Testis (tissue), 5 donors: ENCODE measurements at places on chromosomes 3 and 15. TPM values are rescaled to one million over a fixed set of nuclear protein-coding genes. Genes with fewer than 3 reads are reported as not detected.

Gene CLDN16
- 0.36 TPM for polyA plus RNA-seq

Gene SLC22A14
- polyA plus RNA-seq = 11.9 TPM

Gene GCHFR
- 7.4 TPM for polyA plus RNA-seq

- no peaks in the 10 kb centered on the region for H3K27me3 ChIP-seq
- no peaks in the 10 kb centered on the region for H3K36me3 ChIP-seq
- no peak overlapping the region for H3K27ac ChIP-seq
Measured at GRCh38 chr3:87997966-87998365, 60.8 kb downstream of the CGGBP1 start.

Gene ACVR2B
- 7.3 TPM for polyA plus RNA-seq

Gene LRRC15
- 0.75 TPM for polyA plus RNA-seq

DNA sequence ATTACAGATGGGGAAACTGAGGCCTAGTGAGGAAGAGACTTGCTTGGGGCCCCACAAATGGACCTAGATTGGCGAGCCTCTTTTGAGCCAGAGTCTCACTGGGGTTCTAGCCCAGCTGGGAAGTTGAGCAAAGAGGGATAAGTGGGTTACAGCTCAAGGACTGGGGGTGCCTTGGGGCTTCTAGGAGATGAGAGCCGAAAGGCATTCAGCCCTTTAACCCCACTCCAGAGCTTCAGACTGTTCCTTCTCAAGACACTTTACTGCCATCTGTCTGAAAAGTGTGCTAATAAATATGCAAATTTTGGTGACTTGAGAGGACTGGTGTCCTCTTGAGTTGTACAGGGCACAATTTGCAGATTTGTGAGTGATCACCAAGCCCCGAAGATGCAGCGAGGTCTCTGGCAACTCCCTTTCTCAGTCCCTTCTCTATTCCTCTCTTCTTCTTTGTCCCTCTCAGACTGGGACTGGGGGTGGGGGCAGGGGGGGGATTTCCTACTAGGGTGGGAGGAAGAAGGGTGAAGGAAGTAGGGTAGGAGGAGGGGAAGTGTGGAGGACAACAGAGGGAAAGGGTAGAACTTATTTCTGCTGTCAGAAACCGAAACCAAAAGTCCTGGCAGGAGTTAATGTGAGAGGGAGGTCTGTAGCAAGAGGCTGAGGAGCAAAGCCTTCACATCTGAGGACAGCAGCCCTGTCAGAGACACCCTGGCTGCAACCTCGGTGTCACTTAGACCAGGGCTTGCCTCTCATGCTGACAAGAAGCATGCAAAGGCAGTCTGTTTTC is 16.2 kb upstream of the ANKDD1A start:
- DNase-seq = no peak
- peak overlapping the region; percentile 86 for H3K27ac ChIP-seq
- H3K4me3 ChIP-seq = no peak overlapping the region

Gene SLC9C1
- polyA plus RNA-seq = 20.0 TPM

DNA sequence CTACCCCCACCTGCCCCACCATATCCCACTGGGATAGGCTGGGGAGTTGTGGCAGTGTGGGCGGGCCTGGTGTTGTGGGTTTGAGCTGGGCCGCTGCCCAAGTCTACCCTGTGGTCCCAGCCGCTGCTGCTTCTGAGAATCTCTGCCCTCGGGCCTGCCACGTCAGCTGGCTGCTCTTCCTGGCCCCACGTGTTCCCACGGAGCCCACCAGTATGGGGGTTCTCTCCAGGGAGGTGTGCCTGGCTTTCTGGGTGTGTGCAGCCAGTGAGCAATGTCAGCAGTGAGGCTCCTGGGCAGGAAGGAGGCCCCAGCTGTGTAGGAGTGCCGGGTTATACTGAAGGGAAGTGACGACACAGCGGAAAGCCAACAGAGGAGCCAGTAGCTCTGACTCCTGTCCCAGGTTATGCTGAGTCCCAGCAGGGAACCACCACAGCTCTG is 10.5 kb downstream of the GNAI2 start:
- H3K27ac ChIP-seq = peak overlapping the region; percentile 87
- H3K36me3 ChIP-seq = no peaks in the 10 kb centered on the region
- no peaks in the 10 kb centered on the region for H3K27me3 ChIP-seq
- H3K4me1 ChIP-seq = peaks cover 77% of the 10 kb centered on the region

Gene GPR171
- 0.22 TPM for polyA plus RNA-seq
